ENCODE measurements at places on chromosomes 16 and 17.

DNA sequence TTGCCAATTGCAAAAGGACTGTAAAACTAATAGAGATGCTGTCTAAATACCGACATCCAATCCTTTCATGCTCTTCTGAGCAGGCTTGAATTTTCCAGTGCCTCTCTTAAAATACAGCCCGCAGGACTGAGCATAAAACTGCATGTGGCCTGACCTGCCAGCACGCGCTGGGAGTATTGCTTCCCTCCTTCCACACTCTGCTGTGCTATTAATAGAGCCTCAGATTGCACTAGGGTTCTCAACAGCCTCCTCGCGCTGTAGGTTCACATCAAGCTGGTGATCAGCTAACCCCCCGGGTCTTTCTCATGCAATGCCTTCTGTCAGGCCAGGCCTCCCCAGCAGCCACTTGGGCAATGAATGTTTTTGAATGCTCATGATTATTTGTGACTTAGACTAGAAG, 14.2 kb upstream of the MSI2 start:
- DNase-seq: no peak

DNA sequence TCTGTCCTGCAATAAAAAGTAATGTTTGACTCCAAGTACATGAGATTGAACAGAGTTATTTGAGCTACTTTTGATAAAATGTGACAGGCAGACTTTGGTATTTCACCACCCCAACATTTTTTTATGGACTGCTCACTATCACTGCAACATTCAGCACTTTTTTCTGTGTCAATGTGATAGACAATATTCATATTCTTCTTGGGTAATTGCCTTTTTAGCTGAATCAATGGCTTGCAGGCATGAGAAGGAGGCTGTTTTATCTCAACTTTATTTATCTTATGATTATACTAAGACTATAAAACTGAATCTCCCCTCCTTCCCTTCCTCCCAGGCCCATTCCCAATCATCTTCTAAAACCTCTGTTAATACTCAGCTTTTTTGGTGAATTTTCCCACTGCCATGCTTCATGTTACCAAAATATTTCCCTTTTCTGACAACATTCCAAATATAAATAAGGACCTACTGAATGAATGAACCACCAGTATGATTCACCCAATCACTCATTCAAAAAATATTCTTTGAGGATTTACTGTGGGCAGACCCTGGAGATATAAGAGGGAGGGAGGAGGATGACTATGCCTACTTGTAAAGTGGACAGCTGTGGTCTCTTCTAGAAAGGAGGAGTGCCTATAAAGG, 67.6 kb downstream of the CDH13 start:
- no peak for DNase-seq

GRCh38 chr17:67156269-67157199, 88.5 kb downstream of the HELZ start:
- no peak for DNase-seq

DNA sequence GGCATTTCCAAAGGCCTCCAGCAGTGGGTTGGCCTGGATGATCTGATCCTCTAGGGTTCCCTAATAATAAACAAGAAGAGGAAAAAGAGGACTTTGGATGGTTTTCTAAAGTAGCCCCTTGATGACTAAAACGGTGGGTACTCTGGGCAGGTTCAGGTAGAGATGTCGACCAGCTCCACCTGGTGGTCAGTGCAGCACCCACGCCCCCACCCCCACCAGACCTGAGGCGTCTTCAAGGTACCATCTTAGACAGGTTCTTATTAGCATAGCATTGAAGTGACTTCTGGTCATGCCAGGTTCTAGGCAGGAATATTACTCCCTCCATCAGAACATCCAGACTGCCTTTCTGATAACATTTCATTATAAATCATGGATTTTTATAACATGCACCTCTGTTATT, 15.0 kb downstream of the MYH13 start:
- no peak for DNase-seq

DNA sequence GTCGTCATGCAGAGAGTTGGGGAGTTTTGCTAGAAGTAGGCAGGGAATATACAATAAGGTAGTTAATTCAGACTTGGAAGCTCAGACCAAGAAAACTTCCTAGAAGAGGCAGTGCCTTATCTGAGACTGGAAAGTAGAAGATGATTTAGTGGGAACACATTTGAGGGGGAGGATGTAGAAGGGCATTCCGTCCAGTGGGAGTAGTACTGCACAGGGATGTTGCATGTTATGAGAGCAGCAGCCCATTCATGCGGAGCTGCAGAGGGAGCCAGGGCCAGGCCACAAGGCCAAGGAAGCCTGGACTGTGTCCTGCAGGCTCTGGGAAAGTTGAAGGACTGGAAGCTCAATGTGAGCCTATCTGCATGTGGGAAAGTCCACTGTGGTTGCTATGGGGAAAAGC, 344.5 kb upstream of the EEF2KMT start:
- DNase-seq: no peak

GRCh38 chr17:63984651-63985386, 12.1 kb upstream of the SCN4A start:
- peak; percentile 22 for DNase-seq

Data from stimulated activated CD8-positive, alpha-beta memory T cell treated with anti-CD3 and anti-CD28 coated beads, Interleukin-12 subunit alpha, Interleukin-12 subunit beta, amount 100 ng/mL, for 1 hour (primary cell).